ENCODE measurements at places on chromosomes 7 and 10.
A peak's percentile ranks its signal among the peaks of the same experiment; 100 is the strongest.

DNA sequence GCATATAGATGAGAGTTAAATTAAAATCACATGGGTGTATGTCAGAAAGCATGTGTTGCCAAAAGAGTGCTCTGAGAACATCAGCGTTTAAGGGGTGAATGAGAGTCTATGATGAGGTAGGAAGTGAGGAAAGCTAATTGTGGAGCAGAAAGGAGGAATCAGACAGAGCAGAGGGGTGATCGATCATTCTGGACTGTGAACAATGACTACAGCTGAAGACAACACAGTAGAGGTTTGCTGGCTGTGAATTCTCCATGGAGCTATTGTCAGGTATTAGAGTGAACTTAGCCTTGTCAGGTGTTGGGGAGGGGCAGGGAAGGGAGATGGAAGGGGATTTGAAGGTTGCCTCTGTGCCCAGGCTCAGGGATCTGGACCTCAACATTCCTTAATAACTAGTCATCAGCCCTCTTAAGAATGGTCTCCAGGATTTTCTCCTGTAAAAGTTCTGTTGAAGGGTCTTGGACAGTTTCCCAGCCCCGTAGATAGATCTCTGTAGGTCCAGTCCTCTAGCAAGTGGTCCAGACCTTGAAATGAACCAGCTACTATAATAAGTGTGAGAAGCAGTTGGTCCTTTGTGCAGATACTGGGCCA, 57.1 kb downstream of the KIF5B start:
- no peak for DNase-seq

DNA sequence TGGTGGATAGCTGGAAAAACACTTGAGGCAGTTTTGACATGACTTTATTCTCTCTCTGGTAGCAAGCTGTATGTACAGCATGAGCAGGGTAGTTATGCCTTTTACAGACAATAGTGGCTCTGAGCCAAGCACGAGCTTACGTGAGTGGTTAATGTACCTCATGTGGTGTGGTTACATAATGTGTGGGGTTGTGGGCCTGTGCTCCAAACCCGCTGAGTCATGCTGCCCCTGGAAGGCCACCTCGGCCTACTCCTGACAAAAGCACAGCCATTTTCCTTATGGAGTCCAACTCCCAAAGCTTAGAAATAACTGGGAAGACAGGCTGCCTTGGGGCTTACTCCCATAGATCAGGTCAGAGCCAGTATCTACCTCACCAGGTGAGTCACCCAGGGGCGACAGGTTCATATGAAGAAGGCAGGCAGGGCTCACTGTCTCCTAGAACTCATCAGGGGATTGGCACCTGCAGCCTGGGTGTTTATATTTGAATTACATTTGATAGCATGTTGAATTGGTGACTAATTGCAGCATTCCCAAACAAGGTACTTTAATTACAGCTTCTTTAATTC, 404.5 kb downstream of the ADRA2A start:
- DNase-seq: no peak

DNA sequence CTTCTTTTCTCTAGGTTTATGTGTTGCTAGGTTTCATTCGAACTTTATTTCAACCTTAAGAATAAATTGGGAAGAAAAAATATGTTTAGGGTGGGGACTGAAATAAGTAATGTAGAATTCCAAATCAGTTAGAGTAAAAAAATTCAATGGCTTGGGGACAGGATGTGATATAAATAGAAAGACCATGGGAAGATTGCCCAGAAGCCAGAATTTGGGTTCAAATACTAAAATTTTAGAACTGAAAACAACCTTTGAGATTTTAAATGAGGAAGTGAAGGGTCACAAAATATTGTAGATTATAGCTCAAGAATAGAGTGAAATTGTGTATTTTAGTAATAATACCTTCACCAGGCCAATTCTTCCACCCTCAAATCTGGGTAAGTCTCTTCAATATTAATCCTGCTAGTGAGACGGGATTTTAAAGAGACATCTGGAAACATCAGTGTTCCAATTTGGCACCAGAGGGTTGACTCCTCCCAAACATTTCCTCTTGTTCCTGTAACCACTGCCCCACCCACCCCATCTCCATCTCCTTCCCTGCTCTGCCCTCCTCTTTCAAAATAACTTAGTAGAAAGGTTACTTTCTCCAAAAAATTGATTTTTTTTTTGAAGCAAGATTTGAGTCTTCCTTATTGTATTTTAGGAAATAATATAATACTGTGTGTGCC, 51.3 kb upstream of the FAM3C start:
- no peak for DNase-seq

DNA sequence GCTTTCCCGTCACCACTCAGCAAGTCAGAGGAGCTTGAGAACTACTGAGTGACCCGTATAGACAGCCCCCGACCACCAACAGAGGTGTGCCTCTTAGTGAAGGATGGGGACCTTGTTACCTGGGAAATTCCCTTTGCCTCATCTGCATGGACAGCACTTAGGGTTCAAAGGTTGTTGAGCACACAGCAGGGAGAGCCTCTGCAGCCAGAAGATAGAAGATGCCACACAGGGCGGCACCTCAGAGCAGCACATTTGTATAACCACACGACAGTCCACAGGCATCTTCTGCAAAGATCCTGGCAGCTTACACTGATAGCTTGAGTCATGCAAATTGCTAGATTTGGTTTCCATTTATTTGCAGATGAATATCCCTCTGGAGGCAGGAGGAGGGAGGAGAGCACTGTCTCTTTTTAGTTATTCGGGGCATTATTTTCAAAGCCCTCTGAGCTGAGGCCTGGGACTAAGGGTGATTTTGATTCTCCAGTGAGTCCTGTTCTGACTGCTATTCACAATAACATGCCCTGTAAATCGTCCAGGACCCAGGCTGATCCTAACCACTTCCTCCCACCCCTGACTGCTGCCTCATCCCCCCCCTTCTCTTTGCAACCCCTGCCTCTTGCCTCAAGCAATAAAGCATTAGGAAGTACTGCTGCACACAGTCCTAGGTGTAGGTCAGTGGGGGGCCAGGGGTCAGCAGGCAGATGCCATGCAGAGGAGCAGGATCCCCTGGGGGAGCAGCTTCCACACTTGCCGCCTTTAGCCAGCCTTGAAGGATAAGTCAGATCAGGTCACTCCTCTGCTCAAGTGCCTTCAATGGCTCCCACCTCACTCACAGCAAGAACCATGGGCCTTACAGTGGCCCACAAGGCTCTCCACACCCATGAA, 24.6 kb upstream of the INMT start:
- peak; percentile 16 for DNase-seq

- no peak for DNase-seq
These were observed 730.8 kb downstream of the SUGCT start for GRCh38 chr7:40865441-40866233.

- DNase-seq: no peak
These were observed 65.7 kb downstream of the VSTM4 start for GRCh38 chr10:49049660-49050059.

- DNase-seq: no peak
These were observed 4.5 kb downstream of the KAZALD1 start for GRCh38 chr10:101066146-101066895.

DNA sequence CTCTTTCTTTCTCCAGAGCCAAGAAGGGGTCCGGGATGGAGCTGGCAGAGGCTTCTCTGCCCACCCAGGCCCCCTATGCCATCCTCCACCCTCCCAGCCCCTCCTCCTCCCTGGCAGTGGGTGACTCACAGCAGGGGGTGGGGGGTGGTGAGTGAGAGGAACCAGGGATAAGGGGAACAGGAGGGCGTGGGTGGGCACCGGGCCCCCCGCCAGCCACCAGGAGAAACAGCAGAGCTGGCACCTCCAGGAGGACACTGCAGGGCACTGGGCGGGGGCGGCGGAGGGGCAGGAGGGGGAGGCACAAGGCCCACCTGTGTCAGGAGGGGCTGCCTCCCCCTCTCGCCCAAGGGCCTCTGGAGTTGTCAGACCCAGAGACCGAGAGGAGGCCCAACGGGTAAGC, 56.0 kb downstream of the CAMK2B start:
- no peak for DNase-seq

GRCh38 chr7:115672024-115672423, 358.5 kb downstream of the TFEC start:
- DNase-seq: no peak

- no peak for DNase-seq
These were observed 83.2 kb downstream of the CAMK1D start for GRCh38 chr10:12432402-12433189.

DNA sequence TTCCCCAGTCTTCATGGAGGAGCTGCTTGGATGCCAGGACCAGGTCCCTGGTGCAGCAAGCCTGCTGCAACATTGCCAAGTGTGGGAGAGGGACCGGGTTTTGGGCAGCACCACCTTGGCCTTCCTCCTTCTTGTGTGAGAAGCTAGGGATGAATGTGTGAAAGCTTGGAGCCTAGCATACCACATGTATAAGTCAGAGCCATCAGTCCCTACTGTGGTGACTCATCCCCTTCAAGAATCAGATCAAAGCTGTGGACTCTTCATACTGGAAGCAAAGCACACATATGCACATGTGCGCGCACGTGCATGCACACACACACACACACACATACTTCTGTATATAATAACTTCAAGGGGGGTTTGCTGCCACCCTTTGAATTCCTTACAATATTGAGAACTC, 527.8 kb downstream of the LRMDA start:
- no peak for DNase-seq

- DNase-seq: no peak
These were observed 29.4 kb upstream of the RAPGEF5 start for GRCh38 chr7:22386206-22386858.

DNA sequence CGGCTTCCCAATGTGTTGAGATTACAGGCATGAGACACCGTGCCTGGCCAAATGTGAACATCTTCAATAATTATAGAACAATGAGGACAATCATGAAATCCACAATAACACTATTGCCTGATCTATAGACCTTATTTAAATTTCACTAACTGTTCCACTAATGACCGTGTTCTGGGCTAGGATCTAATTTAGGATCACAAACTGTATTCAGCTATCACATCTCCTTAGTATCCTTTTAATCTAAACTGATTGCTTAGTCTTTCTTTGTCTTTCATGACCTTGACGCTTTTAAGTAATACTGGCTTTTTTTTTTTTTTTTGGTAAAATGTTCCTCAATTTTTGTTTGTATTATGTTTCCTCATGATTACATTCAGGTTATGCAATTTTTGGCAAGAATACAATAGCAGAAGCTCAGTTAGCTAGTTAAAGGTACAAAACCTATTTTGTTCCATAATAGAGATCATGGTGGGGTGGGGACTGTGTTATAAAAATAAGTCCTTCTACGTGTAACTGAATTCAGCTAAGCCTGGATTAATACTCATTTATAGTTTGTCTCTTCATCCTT, 158.4 kb downstream of the AOAH start:
- DNase-seq: no peak

DNA sequence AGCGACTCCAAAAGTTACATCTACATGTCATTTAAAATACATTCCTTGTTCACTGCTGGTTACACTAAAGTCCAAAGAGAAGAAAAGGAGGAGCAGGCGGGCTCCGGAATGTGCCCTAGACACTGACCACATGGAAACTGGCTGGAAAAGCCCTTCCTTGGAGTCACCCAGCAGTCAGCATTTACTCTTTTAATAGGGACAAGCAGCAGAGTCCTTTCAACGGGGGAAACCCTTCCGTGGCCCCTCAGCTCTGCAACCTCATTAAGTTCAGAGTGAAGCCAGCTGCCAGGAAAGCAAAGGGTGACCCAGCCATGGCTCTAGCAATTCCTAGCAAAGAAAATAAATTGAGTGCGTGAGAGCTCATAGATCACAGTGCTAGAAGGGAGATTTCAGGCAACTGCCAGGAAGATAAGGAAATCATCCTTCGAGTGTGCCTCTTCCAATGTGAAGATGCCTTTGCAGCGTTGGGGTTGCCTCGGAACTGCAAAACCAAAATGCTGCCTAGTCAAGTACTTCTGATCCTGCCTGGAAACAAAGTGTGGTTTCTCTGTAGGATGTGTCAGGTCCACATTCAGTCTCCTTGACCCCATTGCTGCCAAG, 101.6 kb downstream of the SORBS1 start:
- no peak for DNase-seq

DNA sequence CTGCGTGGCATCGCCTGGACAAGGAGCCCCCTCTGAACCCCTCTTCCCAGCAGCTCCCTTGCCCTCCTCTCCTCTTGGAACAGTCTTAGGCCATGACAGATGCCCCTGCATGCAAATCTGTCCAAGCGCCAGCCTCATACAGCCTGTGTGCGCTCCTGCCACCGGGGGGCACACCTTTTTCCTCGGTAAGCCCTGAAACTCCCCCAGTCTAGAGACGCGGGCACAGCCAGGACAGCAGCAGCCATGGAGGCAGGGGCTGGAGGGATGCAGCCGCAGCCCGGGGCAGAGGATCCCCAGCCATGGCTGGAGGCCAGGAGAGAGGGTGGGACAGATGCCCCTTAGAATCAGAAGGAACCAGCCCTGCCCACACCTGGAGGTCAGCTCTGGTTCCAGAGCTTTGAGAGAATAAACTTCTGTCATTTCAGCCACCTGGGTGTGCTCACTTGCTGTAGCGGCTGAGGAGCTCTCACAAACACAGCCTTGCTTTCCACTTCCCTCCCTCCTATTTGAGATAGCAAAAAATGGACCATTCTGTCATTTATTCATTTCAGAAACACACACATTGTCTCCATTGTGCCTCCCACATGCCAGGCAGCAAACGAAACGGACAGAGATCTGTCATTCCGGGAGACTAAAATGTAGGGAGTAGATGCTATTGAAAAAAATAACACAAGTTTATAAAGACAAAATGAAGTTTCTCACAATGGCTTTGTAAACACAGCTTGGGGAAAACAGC, 241.5 kb downstream of the WDR37 start:
- DNase-seq: no peak

DNA sequence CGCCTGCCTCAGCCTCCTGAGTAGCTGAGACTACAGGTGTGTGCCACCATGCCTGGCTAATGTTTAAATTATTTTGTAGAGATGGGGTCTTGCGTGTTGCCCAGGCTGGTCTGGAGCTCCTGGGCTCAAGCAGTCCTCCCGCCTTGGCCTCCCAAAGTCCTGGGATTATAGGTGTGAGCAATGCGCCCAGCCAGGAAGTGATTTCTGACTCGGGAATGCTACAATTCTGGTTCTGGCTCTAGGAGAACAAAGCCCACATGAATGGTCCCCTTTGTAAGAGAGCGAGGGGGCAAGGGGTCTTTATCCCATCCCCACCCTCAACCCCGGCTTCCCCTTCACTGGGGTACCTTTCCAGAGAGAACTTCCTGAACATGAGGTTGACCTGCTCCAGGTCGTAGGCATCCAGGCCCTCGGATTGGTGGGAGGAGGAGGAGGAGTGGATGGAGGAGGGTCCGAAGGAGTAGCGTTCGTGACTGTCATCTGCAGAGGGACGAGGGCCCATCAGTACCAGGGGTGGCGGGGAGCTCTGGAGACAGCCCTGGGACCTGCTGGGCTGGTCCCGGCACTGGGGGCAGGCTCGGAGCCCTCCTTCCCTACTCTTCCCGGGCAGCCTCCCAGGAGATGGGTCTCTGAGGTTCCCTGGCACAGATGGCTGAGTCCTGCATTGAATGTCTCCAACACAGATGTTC, 79.9 kb upstream of the GNA12 start:
- no peak for DNase-seq

DNA sequence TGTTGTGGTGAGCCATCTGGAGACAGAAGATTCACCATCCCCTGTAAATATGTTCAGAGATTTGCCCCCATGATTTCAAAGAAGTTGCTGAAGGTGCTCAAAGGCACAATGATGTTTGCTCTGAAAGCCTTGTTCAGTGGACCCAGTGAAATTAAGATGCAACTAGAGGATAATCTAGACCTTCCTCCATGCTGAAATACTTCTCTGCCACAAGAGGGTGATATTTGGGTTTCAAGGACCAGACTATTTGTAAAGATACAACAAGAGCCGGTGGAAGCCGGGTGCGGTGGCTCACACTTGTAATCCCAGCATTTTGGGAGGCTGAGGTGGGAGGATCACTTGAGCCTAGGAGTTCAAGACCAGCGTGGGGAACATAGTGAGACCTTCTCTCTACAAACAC, 13.5 kb upstream of the MSRB2 start:
- no peak for DNase-seq

- DNase-seq: no peak
These were observed 17.8 kb upstream of the WDR11 start for GRCh38 chr10:120833222-120833928.

Measured in stimulated activated CD8-positive, alpha-beta memory T cell treated with anti-CD3 and anti-CD28 coated beads, Interleukin-2, amount 100 ng/mL, for 1 hour (primary cell).